ENCODE measurements at places on chromosomes 6 and 20.
A peak's percentile ranks its signal among the peaks of the same experiment; 100 is the strongest.

- DNase-seq = peak; percentile 64
Measured at GRCh38 chr20:50528804-50529351, 18.7 kb downstream of the PTPN1 start.

DNA sequence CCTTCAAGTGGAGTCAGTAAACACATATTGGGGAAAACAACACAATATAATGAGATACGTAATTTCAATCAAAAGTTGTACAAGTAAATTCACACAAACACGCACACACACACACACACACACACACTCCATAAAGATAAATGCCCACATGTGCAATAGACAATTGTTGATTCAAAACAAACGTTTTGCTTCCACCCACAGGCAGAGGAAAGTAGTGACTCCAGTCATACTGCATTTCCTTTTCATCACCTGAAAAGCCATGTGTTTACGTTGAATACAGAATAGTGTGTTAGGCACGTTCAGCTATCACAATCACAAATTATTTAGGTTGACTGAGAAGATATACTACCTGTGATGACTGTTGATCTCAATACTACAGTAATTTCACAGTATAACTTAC, 443.8 kb upstream of the MANEA start:
- no peak for DNase-seq

- no peak for DNase-seq
Measured at GRCh38 chr6:32895006-32895345, 41.0 kb downstream of the PSMB9 start.

GRCh38 chr6:91281901-91282300, 695.0 kb upstream of the MAP3K7 start:
- DNase-seq = no peak

GRCh38 chr6:166583230-166583965, 3.1 kb downstream of the RAMACL start:
- no peak for DNase-seq
